ENCODE measurements at places on chromosomes 16 and 17.
A peak's percentile ranks its signal among the peaks of the same experiment; 100 is the strongest.

GRCh38 chr16:58440131-58440530, 47.9 kb downstream of the GINS3 start:
- no peak for DNase-seq

DNA sequence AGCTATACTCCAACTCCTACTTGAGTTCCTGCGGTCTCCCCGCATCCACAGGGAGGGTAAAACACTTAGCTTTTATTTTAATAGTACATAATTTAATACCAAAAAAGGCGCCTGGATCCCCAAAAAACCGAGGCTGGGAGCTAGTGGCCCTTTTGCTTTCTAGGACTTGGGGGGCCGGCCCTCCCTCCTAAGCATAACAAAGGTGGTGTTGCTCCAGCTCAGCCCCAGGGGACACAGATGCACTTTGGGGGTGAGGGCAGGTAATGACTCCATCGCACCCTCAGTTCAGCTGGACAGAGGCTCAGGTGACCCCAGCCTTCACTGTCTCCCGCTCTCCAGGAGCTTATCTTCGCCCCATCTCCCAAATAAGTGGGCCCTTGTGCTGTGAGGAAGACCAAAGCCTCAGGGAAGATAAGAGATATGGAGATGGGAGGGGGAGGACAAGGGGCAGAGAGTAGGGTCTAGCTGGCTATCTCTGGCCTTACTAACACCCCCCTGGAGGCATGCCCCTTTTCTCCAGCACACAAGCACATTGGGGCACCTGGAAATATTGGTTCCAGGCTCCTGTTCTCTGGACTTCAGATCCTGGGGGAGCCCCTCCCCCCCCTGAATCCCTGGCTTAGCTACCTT, 2.8 kb upstream of the NHERF1 start:
- no peak for DNase-seq

- peak; percentile 27 for DNase-seq
These were observed 13.0 kb downstream of the GPR142 start for GRCh38 chr17:74380086-74380958.

DNA sequence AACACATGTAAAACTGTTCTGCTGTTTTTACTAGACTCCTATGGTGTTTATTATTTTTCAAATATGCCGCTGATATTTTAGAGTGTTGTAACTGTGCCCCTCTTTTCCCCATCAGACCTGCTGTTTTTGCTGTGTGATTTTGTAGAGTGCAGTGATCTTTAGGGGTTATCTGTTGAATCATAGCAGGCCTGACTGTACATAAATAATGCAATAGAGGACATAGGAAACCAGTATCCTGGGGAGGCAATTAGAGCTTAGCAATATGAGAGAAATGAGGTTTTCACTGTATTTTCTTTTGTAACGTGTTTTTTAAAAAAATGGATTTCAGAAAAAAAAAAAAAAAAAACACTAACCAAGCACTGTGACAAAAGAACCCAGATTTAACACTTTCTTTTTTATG, 662.2 kb downstream of the TOX3 start:
- no peak for DNase-seq

- peak; percentile 89 for DNase-seq
These were observed 5.9 kb upstream of the XYLT1 start for GRCh38 chr16:17476414-17477259.

DNA sequence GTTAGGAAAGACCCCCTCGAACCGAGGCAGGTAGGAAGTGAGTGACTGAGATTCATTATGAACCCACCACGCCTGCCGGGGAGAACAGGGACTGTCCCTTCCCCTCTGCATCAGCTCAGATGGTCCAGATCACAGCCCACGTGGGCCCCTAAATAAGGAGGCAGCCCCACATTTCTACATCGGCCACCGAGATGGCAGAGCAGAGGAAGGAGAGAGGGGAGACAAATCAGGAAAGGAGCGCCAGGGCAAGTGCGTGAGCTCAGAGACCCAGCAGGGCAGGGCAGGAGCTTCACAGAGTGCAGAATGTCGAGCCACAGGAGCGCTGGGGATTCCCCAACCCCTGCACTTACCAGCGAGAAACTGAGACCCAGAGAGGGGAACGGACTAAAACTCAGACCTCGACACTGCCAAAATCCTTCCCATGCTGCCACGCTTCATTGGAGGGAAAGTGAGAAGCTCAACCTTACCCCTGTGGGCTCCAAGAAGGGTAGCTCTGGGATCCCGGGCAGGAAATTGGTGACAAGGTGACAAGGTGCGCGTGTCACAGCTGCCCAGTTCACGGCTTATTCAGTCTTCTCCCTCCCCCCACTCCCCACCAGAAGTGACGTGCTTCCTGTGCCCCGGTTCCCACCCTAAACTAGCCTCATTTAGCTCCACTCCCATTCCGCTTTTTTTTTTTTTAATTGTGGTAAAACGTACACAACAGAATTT, at the start of gene ICAM2:
TSS of gene ICAM2 (minus strand) at position 578 of the 711 bp plus-strand sequence. CDS start 13,942 bp downstream, outside the sequence.
- DNase-seq: no peak

DNA sequence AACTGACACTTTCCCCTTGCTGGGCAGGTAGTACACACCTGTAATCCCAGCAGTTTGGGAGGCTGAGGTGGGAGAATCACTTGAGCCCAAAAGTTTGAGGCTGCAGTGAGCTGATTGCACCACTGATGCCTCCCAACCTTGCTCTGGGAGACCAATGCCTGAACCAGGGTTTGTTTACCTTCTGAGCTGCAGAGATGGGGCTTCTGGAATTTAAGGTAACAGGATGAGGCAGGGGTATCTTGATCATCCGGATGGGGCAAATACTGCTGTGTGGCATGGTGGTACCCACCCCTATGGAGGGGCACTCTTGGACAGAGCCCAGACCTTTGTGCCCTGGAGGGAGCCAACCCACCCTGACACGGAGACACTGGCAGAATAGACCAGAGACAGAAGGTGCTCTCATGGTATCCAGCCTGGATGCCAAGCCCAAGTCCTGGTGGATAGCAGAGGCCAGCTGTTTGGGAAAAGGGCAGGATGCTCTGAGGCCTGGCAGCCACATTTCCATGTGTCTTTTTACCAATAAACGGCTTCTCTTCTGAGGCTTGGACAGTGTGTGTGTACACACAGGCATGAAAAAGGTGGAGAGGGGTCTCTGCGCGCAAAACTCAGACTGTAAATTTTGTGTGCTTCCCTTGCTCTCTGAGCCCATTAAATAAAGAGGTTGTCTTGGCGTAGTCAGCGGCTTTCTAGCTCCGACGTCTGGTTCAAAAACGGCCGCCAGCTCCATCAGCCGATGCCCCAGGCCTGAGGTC, 4.4 kb downstream of the ZNF48 start:
- DNase-seq: no peak

DNA sequence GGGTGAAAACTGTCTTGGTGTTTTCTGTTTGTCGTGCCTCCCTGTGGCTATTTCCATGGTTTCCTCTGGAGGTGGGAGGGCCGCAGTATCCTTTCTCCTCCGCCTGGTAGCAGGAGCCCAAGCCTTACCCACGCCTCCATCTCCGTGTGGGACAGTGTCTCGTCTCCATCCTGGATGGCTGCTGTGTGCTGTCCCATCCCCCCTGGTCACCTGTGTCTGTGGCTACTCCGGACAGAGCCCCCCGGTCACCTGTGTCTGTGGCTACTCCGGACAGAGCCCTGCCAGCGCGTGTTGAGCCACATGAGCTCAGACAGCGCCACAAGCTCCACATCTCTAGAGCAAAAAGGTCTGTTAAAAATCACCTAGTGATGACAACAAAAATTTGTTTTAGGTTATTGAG, 198.2 kb upstream of the CHMP6 start:
- DNase-seq: no peak

GRCh38 chr16:49428808-49429207, 55.2 kb downstream of the C16orf78 start:
- no peak for DNase-seq

GRCh38 chr17:57415751-57416207, 159.5 kb downstream of the MSI2 start:
- no peak for DNase-seq

DNA sequence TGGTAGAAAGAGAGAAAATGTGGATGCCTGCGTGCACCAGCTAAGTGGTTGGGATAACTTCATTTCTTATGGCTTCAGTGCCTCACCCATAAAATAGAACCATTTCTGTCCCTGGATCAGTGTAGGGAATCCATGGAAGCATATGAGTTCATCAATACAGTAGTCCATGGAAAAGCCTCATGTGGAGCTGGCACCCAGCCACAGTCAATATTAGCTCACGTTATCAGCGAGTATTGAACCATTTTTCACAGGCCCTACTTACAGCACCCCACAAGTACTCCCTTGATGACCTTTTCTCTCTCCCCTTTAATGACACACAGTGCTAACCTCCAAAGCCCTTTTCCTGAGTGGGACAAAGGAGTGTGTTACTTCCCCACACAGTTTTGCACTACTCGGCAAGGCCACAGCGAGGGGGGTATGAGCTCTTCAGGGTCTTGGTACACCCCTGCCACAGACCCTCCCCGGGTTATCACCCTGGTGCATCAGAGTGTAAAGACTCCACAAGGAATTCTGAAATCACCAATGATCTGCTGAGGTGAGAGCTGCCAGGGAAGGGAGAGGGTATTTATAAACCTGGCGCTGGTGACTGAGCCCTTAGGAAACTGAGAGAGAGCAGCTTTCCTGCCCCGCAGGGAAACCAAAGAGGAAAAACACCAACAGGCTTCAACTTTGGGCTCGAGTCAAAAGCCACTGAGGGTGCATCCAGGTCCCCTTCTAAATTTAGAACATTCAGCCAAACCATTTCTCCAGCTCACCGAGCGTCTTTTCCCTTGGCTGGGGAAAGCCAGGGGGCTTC, 36.9 kb downstream of the DYNLRB2 start:
- DNase-seq: no peak

- DNase-seq: no peak
These were observed 16.6 kb downstream of the NAGPA start for GRCh38 chr16:5016967-5017677.

DNA sequence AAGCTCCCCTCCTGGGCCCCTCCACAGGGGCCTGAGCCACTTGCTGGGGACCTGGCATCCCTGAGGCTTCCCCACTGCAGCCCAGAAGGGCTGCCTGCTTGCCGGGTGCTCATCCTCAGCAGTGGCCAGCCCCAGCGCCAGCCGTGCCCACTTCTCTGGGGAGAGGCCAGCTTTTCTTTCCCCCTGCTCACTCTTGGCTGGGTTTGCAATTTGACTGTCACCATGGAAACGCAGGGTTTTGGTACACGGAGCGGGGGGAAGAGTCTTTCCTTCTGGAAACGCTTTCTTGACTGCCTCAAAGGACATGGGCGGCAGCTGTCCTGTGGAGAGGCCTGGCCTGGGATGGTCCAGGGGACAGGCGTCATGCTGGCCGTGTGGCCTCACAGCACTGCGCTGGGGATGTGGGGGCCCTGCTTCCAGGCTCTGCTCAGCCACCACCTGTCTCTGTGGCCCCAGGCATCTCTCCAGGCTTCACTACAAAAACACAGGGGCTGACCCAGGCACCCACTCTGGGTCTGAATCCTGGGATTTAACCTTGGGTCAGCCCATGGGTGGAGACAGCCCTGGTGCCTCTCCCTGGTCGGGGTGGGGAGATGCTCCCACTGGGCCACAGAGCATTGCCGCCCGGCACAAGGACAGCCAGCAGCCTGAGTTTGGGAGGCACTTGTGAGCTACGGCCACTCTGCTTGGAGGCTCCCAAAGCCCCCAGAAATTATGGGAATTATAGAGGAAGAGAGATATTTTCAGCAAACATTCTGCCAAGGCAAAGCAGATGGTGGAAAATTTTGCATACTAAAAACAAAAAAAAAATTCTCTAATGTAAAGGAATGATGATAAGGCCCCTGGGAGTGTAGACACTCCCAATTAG, 45.9 kb upstream of the DOC2B start:
- DNase-seq: no peak

GRCh38 chr16:1757714-1758461, 13.5 kb downstream of the NME3 start:
- DNase-seq: no peak

GRCh38 chr17:64345689-64346376, 44.8 kb downstream of the PECAM1 start:
- no peak for DNase-seq

- no peak for DNase-seq
These were observed 626 bp downstream of the NUPR1 start for GRCh38 chr16:28537964-28538732.

GRCh38 chr17:51165680-51166197, 472 bp upstream of the NME2 start:
- DNase-seq: no peak

- no peak for DNase-seq
These were observed 45.1 kb downstream of the TNFRSF13B start for GRCh38 chr17:16926571-16927451.

GRCh38 chr17:79006046-79006445, 3.5 kb downstream of the CANT1 start:
- no peak for DNase-seq

DNA sequence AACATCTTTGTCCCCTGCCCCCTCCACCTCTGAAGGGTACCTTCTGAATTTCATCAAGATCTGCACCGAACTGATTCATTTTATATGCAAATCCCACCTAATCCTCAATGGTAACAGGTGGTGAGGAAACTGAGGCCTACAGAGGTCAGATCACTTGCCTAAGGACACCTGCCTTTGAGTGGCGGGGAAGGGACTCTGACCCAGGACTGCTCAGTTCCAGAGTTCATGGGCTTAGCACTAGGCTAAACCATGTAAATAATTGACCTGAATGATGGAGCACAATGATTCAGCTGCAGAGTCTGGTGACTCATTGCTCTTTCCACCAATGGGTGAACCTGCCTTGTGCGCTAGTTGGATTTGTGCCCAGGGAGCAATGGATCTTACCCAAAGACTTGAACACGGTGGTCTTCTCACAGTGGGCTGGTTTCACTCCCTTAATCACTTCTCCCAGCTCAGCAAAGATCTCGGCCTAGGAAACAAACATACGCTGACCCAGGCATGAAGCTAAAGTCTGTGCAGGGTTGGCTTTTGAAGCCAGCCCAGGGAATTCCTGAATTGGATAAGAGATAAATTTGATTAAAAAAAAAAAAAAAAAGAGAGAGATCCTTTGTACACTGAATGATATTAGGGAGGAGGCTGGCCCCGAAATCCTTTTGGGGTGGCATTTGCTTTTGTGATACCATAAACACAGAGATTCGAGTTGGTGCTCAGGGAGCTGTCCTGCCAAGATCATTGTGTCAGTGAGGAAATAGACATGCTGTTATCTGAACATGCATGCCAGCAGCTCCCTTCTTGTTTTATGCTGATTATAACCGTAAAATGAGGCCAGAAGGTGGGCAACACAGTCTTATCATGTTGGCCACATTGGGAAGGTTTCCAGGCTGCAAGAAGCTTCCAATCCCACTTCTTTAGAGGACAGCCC, 17.0 kb downstream of the CRYM start:
- DNase-seq: no peak

All from NCI-H510A (cell line).